Adipocyte (in vitro differentiated cells): ENCODE measurements at places on chromosomes 5 and 9.

DNA sequence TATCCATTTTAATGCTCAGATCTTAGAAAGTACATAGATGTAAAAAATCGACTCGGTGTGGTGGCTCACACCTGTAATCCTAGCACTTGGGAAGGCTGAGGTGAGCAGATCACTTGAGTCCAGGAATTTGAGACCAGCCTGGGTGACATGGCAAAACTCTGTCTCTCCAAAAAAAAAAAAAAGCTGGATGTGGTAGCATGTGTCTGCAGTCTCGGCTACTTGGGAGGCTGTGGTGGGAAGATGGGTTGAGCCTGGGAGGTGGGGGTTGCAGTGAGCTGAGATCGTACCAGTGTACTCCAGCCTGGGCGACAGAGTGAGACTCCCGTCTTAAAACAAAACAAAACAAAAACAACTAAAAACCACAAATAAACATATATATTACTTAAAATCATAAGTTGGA, 61.4 kb downstream of the RASA1 start:
- DNase-seq = no peak

DNA sequence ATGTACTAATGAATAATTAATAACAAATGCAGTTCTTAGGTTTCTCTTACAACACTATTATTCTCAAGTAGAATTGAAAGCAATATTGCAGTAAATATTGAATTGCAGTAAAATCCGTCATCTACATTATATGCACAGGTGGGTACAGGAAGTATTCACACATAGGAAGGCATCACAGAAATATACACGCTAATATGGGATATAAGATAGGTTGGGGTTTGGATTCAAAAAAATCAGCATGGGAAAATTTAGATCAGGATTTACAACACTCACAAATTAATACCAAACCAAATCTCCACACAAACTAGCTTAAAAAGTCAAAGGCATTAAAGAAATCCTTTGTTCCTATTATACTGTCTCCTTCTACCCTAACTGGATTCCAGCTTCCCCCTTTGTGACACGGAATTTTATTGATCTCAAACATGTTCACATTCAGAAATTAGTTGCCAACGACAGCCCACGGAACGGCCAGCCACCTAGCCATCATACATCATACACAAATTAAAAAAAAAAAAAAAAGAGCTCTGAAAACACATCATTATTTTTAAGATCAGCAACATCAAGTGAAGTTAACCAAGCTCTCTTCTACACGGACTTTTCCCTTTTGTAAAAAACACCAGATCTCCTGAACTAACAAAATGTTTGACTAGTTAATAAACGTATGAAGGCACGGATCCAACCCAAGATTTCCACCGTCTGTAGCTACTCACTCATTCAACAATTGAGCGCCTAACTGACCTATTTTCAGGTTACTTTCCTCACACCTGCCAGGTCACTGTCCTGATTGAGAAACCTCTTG, 2.2 kb downstream of the NR6A1 start:
- DNase-seq = no peak

- DNase-seq = peak; percentile 83
Observed at GRCh38 chr5:61817472-61818326, 485.6 kb downstream of the ZSWIM6 start.

GRCh38 chr9:27329291-27329690, 32.3 kb upstream of the EQTN start:
- no peak for DNase-seq

DNA sequence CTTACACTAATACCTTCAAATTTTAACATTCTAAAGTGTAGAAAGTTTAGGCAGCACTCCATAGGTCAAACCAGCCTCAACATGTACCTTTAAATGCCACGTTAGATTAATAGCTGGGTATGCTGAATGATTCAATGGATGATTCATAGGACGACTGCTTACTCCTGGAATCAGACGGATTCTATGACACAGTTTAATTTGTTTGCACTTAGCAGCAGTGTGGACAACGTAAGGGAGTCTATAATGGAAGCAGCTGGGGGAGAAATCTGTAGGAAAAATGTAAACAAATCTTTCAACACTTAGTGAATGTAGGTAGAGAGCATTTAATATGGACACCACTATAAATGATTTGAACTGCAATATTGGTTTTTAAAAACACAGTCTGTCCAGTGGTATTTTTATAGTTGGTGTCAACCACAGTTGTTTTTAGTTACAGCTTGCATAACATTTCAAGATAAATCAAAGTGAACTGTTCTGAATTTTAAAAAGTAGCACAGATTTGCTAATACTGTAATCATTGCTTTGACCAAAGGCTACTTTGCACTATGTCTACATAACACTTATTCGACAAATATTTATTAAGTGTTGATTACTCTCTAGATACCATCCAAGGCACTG, 701.5 kb upstream of the MEF2C start:
- DNase-seq = peak; percentile 47

DNA sequence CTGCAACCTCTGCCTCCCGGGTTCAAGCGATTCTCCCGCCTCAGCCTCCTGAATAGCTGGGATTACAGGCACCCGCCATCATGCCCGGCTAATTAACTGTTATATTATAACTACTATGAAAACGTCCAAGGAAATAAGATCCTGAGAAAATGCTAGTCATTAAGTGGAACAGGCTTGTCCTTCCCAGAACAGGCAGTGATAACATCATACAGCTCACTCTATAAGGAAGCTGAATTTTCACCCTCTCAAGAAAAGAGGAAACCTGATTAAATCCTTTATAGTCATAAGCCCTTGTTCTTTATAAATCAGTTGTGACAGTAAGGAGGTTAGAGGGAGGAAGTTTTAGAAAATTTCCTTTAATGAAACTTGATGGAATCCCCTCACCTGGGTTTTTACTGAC, 163.9 kb upstream of the CLINT1 start:
- DNase-seq = no peak

- DNase-seq = peak; percentile 76
Observed at GRCh38 chr5:36696059-36696673, 89.8 kb downstream of the SLC1A3 start.

DNA sequence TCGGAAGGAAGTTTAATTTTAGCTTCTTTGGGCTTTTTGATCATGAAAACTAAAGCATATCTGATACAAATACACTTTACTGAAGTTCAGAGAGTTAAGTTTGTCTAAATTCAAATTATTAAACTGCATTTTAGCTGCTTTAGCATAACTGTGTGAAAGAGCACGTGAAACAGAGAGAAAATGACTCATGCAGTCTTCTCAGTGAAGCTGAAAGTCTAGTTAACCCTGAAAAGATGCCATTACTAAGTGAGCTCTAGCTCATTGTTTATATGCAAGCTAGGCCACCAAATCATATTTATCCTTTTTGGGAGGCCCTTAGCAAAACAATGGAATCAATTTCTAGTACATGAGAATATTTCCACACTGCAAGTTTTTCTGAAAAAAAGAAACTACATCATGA, 27.6 kb downstream of the TPD52L3 start:
- peak; percentile 72 for DNase-seq

DNA sequence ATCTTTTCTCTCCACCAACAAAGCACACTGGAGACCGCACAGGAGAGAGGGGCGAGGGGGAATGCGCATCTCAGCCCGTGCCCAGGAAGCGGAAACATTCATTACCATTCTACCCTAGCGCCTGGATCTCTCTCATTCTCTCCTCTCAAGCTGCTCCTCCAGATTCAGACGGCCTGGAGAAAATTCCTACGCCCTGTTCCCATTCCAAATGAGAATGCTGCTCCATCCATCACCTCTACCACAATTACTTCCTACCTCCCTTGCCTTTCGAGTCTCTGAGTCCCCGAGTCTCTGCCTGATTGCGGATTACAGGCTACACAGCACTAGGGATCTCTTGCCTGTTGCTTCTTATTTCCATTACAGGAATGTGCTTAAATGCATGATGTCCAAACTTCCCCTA, 6.7 kb downstream of the DDX31 start:
- no peak for DNase-seq

DNA sequence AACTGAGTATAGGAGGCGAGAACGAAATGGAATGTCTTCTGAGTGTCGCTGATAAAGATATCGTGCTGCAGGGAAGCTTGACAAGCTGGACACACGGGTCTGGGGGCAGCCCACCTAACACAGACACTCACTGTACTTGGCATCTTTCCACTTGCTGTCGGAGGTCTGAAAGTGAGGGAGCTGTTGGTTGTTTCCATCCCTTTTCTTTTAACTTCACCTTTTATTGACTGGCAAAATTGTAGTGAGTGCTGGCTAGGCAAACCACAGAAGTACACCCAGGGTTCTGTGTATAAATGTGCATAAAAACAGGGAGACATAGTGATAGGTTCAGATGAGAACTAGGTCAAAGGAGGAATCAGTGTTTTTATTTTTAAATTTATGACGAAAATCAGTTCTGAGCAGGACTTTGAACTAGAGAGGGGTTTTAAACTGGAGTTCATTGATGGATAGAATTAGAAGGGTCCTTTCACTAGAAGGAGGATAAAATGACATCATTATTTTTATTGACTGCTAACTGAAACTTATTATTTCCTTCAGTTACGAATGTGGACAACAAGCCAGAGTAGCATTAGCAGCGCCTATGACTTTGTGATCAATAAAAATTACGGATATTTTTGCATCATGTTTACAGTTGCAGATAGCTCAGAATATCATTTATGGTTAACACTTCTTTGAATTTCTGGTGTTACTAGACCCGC, 817 bp downstream of the GAPVD1 start:
- DNase-seq = no peak

GRCh38 chr9:82273121-82273520, 284.5 kb downstream of the SPATA31D1 start:
- DNase-seq = peak; percentile 38

GRCh38 chr9:136193127-136193890, 11.6 kb downstream of the LHX3 start:
- no peak for DNase-seq

DNA sequence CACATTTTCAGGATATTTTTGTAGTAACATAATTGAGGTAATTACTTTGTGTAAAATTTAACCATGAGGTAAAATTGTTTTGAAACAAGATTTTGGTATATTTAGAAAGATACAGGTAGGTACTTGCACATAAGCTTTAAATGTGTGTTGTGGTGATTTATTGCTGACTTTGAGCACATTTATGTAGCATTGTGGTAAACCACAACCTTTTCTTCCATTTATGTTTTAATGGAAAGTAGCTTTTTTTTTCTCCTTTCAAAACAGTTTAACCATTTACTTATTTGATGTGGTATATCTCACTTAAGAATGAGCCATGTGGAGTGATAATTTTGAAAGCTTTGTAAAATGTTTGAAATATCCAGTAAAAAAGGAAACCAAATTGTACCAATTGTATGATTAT, 35.6 kb downstream of the FCHO2 start:
- no peak for DNase-seq

DNA sequence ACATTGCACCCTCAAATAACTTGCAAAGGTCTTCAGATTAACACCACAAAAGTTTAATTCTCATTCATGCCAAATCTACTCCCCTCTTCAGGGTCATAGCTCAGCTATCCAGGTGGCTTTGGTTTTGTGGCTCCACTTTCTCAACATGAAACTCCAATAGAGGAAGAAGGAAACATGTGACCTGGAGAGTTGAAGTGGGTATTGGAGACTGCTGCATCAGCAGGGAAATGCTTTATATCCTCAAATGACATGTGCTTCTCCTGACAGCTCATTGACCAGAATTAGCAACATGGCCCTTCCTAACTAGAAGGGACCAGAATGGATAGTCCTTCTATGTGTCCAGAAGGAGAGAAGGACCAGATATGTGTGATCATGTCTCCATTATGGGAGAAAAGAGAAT, 73.6 kb downstream of the TLR4 start:
- DNase-seq = no peak

DNA sequence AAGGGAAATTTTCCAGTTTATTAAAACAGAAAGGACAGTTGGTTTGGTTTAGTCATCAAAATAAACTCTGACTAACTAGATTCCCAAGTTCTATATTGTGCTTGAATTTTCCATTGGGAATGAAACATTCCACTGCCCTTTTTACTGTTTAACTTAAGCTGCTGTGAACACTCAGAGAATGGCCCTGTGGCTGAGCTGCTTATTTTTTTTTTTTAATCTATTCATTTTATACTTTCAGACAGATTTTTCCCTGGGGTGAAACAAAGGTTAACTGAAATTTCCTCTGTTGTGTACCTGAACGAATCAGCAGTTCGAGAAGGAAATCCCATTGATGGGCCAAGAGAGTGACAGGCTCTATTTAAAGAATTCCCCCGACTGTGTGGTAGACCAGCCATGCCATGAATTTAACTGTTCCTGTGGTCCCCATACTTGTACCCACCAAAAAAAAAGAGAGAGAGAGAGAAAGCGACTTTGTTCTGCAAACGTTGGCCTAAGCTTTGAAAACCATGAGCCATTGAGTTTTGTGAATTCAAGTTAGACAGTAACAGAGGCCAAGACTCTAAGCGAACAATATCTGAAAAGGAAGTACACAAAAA, 138.7 kb upstream of the GRHPR start:
- peak; percentile 48 for DNase-seq

- no peak for DNase-seq
Observed at GRCh38 chr5:8997542-8998070, 548.3 kb downstream of the SEMA5A start.

GRCh38 chr5:17796757-17797396, 162.6 kb downstream of the TAF11L14 start:
- no peak for DNase-seq

DNA sequence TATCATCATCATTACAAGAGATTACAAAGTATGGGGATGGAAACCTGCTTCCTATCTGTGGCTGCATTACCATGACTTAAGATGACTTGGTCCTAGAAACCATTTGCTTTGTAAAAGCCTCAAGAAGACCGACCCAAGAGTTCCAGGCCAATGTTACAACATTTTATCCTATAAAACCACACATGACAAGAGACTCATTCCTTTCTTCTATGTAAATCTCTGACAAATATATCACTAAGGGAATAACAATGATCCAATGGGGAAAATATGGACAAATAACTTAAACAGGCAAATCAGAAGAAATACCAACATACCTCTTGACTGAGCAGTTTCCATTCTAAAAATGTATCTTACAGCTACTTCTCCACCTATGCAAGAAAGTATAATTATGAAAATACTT, 44.3 kb upstream of the VPS13A start:
- peak; percentile 27 for DNase-seq

GRCh38 chr5:124089578-124089977, 577.6 kb downstream of the CSNK1G3 start:
- peak; percentile 18 for DNase-seq

DNA sequence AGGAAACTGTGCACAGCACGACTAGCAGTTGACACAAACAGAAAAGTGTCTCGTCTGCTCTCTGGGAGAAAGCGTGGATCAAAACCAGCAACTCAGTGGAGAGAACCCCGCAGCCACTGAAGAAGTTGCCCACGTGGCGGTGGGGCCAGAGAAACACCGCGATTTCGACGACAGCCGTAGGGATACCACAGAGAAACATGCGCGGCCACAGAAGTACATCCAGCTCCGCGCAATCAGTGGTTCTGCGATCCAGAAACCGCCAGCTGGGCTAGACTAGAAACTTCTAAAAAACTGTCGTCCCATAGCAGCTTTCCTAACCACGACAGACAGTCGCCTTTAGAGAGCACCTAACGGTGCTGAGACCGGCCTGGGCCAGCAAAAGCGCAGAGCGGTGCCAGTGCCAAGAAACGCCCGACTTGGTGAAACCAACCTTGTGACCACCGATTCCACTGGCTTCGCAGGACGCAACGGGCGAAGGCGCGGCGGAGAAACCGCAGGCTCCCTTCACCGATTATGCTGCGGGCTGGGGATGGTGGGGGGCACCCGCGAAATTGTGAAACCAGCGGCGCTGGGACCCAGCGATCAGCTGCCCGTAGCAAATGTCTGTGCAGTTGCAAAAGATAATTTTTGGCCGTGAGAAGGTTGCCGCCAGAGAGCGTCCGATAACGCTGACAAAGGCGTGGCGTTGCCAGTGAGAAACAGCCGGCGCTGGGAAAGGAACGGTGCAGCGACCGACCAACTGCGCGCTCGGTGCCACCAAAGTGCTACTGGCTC, 2.7 kb upstream of the ANXA2R start:
- peak; percentile 87 for DNase-seq

- DNase-seq = no peak
Observed at GRCh38 chr5:179452356-179453230, 97.8 kb upstream of the RUFY1 start.
